ENCODE measurements at places on chromosomes 6 and 20. TPM values are rescaled to one million over a fixed set of nuclear protein-coding genes. Genes with fewer than 3 reads are reported as not detected.

JARID2 gene
- 33.2 TPM for total RNA-seq

NKAIN4 gene
- total RNA-seq, result not detected

ROMO1 gene
- total RNA-seq, result 143 TPM

GABRR1 gene
- not detected for total RNA-seq

TPD52L1 gene
- not detected for total RNA-seq

NKX2-2 gene
- not detected for total RNA-seq

SLC17A3 gene
- 0.21 TPM for total RNA-seq

VSX1 gene
- total RNA-seq, result not detected

RIMS4 gene
- not detected for total RNA-seq

UNC5CL gene
- total RNA-seq, result 1.1 TPM

HSPA12B gene
- not detected for total RNA-seq

FILIP1 gene
- not detected for total RNA-seq

- DNase-seq, result no peak
- H3K27ac ChIP-seq, result no peak overlapping the region
- peaks cover 6% of the 10 kb centered on the region for H3K36me3 ChIP-seq
- no peaks in the 10 kb centered on the region for H3K27me3 ChIP-seq
Measured at GRCh38 chr6:160121981-160122380, 366 bp downstream of the SLC22A1 start.

DNA sequence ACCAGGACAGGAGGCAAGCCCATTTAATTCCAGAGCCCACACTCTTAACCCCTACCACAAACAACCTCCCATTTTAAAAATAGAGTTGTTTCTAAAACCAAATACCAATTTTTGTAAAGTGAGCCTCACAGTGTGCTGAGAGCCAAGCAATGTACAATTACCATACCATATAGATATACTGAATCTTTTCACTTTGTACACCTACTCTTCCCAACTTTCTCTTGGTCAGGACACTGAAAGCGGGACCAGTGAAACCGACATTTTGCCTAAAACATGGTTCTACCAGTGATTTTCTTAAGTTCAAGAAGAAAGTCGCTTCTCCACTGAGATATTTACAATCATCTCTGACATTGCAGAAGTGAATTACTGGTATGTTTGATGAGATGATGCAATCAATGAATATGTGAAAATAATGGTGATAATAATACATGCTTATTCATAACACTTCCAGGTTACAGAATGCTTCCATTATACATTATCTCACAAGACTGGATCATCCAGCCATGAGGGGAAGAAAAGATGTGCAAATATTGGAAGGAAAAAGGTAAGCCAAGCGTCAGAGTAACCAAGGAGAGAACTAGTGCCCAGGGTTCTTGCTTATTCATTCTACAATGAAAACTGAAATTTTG, 74.1 kb downstream of the HIVEP2 start:
- no peak overlapping the region for H3K27ac ChIP-seq
- no peak for DNase-seq
- peaks cover 81% of the 10 kb centered on the region for H3K4me1 ChIP-seq
- H3K27me3 ChIP-seq, result no peaks in the 10 kb centered on the region
- peaks cover 22% of the 10 kb centered on the region for H3K36me3 ChIP-seq
- H3K4me3 ChIP-seq, result no peak overlapping the region

GRCh38 chr6:160273196-160273595, 14.6 kb upstream of the SLC22A2 start:
- H3K4me1 ChIP-seq, result no peaks in the 10 kb centered on the region
- no peak overlapping the region for H3K4me3 ChIP-seq
- H3K27ac ChIP-seq, result no peak overlapping the region
- H3K36me3 ChIP-seq, result no peaks in the 10 kb centered on the region
- no peak for DNase-seq

GRCh38 chr20:58438970-58439808, 50.2 kb downstream of the VAPB start:
- H3K27me3 ChIP-seq, result no peaks in the 10 kb centered on the region
- H3K4me3 ChIP-seq, result no peak overlapping the region
- H3K4me1 ChIP-seq, result peaks cover 18% of the 10 kb centered on the region

GRCh38 chr6:45044086-45044485, 284.0 kb upstream of the RUNX2 start:
- no peak overlapping the region for H3K27ac ChIP-seq
- peaks cover 7% of the 10 kb centered on the region for H3K36me3 ChIP-seq
- no peak overlapping the region for H3K4me3 ChIP-seq
- H3K27me3 ChIP-seq, result no peaks in the 10 kb centered on the region
- H3K4me1 ChIP-seq, result peaks cover 8% of the 10 kb centered on the region
- DNase-seq, result no peak

DNA sequence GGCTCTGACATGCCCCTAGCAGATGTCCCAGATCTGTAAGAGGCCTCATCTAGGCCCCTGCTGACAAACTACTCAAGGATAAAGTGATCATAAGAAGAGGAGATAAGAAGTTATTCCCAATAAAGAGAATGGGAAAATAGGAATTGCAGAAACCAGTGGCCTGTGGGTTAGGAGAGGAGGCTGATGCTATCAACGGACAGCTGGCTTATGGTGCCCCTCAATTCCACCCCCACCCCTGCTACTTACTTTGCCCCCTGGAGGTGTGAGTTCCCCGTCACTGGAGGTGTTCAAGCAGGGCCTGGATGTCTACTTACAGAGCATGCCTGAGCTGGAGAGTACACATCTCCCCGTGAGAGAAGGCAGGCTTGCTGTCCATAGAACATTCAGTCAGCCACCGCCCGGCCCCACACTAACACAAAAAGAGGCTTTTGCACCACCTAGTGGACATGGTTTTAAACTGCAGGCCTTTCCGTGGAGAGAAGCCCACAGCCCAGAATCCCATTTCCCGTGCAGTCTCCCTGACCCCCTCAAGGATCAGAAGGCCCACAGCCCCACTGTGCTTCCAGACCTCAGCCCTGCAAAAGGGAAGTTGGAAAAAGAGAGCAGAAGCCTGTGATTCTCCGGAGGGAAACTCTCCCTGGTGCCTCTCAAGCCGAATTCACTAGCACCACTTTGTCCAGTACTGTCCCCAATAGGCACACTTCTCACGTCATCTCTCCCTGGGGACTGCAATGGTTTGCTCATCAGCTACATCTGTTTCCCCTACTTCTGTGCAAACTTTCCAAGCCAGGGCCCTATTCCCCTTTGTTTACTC, 23.8 kb upstream of the BNIP5 start:
- no peak overlapping the region for H3K27ac ChIP-seq
- H3K4me3 ChIP-seq, result no peak overlapping the region
- H3K36me3 ChIP-seq, result no peaks in the 10 kb centered on the region
- H3K27me3 ChIP-seq, result peaks cover 8% of the 10 kb centered on the region
- peak; percentile 83 for DNase-seq
- H3K4me1 ChIP-seq, result peaks cover 18% of the 10 kb centered on the region

GRCh38 chr6:125906158-125906998, 50.2 kb upstream of the HINT3 start:
- peak; percentile 59 for DNase-seq
- H3K4me3 ChIP-seq, result no peak overlapping the region
- no peaks in the 10 kb centered on the region for H3K27me3 ChIP-seq
- H3K27ac ChIP-seq, result no peak overlapping the region
- H3K36me3 ChIP-seq, result peaks cover 10% of the 10 kb centered on the region

DNA sequence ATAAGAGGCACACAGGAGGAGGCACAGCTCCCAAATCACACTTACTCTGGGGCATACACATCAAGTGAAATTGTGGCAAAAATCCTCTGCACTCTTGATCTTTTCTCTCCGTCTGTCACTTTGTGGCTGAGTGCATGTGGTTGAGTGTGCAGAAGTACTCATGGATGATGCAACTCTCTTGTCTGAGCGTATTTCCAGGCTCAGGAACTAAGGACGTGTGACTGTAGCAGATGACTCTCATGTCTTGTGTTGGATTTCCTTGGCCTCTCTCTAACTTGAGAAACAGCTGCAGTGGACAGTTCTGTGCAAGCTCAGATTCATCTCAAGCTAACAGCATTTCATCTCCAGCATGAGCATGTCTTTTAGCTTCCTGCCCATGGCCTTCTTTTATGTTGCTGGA, 245.4 kb upstream of the FLRT3 start:
- H3K27me3 ChIP-seq, result no peaks in the 10 kb centered on the region
- no peaks in the 10 kb centered on the region for H3K4me1 ChIP-seq
- H3K27ac ChIP-seq, result no peak overlapping the region
- no peaks in the 10 kb centered on the region for H3K36me3 ChIP-seq

DNA sequence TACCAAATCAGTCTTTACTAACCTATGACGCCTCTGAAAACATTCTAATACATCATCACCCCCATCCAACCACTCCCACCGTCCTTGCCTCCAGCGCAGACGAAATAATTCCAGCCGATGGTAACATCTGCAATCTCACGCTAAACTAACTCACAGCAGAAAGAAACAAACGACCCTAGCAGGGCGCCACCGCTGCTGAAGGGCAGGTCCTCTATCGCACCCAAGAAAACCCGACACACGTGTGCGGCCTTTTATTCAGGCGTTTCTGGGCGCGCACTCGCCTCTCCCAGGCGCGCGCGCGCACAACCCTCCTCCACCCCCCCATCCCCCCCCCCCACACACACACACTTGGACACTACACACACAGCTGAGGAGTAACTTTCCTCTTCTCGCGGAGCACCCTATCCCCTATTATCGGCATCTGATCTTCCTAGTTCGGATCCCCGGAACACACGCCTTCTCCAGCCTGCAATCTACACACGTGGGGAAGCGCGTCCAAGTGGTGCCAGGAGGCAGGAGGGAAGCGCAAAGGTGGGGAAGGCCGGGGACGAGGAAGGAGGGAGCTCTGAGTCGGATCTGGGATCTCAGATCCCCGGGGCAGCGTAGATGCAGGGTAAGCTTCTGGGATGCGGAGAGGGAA, 1.4 kb downstream of the GFOD1 start:
- H3K4me1 ChIP-seq, result peaks cover 56% of the 10 kb centered on the region
- peaks cover 5% of the 10 kb centered on the region for H3K36me3 ChIP-seq
- peak overlapping the region; percentile 84 for H3K4me3 ChIP-seq
- peaks cover 10% of the 10 kb centered on the region for H3K27me3 ChIP-seq
- DNase-seq, result peak; percentile 56

DNA sequence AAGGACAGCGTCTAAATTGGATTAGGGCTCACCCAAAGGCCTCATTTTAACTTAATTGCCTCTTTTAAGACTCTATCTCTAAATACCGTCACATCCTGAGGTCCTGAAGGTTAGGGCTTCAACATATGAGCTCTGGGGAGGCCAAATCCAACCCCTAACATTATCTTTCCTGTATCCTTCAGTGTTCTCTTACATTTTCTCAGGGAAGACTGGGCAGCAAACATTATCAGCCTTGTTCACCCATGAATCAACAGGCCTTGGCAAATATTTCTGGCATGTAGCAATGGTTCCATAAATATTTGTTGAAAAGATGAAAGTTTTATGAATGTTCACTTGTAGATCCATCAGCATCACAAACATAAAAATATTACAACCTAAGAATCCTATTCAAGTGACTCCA, 24.6 kb upstream of the FOXF2 start:
- no peaks in the 10 kb centered on the region for H3K36me3 ChIP-seq
- no peaks in the 10 kb centered on the region for H3K4me1 ChIP-seq
- peaks cover 23% of the 10 kb centered on the region for H3K27me3 ChIP-seq
- H3K4me3 ChIP-seq, result no peak overlapping the region

DNA sequence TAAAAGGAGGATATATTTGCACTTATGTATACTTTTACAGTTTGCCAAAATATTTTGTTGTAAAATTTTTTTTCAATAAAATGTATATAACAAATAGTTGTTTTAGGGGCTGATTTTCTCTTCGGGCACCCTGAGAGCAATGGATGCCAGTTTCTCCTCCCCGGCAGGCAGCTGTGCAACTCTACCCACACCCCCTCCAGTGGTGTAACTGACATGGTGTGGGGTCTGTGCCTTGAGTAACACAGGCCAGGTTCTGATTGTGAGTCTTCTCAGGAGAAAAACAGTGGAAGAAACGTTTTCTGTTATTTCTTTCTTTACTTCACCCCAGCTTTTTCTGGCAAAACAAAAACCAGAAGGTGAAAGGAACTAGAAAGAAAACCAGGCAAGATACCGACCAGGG, 6.1 kb downstream of the FOXF2 start:
- H3K27me3 ChIP-seq, result peaks cover 69% of the 10 kb centered on the region
- H3K4me3 ChIP-seq, result no peak overlapping the region
- DNase-seq, result no peak
- no peak overlapping the region for H3K27ac ChIP-seq

DNA sequence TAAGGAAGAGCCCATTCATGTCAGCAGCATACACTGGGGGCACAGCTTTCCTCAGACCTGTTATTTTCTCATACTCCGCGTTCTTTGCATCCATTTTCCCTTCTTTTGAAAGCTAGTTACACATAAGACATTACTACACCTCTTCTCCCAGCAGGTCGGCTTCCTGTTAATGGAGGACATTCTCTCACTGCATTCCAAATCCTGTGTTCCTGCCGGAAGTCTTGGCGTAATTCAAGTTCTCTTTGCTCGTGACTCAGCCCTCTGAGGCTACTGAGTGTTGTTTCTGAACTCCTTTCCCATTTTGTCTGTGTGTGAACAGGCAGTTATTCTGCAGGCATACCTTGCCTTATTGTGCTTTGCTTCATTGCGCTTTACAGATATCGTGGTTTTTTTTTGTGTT, 97.5 kb upstream of the ZBTB24 start:
- no peak overlapping the region for H3K4me3 ChIP-seq
- H3K36me3 ChIP-seq, result no peaks in the 10 kb centered on the region
- DNase-seq, result no peak
- H3K27me3 ChIP-seq, result no peaks in the 10 kb centered on the region
- H3K4me1 ChIP-seq, result no peaks in the 10 kb centered on the region
- H3K27ac ChIP-seq, result no peak overlapping the region

DNA sequence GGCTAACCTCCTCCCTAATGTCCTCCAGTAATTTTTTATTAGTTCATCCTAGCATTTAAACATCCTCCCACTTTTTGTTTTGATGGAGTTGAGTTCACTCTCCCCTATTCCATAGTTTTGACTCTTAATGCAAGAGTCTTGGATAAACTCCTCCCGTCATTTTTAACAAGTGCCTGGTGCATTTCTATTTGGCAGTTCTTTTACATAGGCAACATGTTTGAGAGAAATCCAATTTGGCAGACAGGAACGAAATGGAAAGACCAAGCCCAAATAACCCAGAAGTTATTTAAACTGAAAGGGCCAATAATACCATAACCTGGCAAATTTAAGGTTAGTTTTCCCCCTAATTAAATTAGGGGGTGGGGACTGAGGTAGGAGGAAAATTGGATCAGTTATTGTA, 291.5 kb upstream of the MANEA start:
- no peaks in the 10 kb centered on the region for H3K27me3 ChIP-seq
- H3K36me3 ChIP-seq, result no peaks in the 10 kb centered on the region
- H3K27ac ChIP-seq, result no peak overlapping the region
- H3K4me1 ChIP-seq, result no peaks in the 10 kb centered on the region
- no peak overlapping the region for H3K4me3 ChIP-seq
- DNase-seq, result no peak

DNA sequence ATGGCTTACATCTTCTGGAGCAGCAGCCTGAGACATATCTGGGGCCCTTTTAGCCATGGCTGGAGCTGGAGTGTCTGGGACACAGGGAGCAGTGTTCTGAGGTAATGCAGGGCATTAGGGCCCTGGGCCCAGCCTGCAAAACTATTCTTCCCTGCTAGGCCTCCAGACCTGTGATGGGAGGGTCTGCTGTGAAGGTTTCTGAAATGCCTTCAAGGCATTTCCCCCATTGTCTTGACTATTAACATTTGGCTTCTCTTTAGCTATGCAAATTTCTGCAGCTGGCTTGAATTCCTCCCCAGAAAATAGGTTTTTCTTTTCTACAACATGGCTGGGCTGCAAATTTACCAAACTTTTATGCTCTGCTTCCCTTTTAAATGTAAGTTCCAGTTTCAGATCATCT, 61.5 kb downstream of the EDN1 start:
- H3K27me3 ChIP-seq, result no peaks in the 10 kb centered on the region
- no peak for DNase-seq
- no peaks in the 10 kb centered on the region for H3K4me1 ChIP-seq
- H3K36me3 ChIP-seq, result no peaks in the 10 kb centered on the region
